Ascending aorta (tissue), 2 donors: ENCODE measurements at places on chromosomes 6 and 20. TPM values are rescaled to one million over a fixed set of nuclear protein-coding genes. Genes with fewer than 3 reads are reported as not detected.

Gene THBS2
- 709 TPM for total RNA-seq

Gene GFRAL
- not detected for total RNA-seq

Gene FNDC11
- not detected for total RNA-seq

Gene RBPJL
- not detected for total RNA-seq

Gene TSPO2
- not detected for total RNA-seq

Gene PRSS35
- 1.8 TPM for total RNA-seq

Gene NMBR
- not detected for total RNA-seq

Gene PDYN
- not detected for total RNA-seq

Gene IP6K3
- not detected for total RNA-seq
